Ascending aorta (tissue), 2 donors: ENCODE measurements at places on chromosomes 3 and 15.

DNA sequence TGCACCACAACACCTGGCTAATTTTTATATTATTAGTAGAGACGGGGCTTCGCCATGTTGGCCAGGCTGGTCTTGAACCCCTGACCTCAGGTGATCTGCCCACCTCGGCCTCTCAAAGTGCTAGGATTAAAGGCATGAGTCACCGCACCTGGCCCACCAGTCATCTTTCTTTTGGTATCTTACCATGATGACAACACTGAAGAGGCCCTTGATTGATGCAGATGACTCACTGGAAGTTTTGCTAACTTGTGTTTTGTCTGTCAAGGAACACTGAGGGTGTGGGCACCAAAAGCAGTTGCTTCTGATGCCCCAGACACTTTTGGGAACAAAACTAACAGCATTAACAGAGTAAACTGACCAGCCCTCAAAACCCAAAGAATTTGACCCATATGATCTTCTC lies 88.3 kb downstream of the MYO5A start:
- DNase-seq: no peak

DNA sequence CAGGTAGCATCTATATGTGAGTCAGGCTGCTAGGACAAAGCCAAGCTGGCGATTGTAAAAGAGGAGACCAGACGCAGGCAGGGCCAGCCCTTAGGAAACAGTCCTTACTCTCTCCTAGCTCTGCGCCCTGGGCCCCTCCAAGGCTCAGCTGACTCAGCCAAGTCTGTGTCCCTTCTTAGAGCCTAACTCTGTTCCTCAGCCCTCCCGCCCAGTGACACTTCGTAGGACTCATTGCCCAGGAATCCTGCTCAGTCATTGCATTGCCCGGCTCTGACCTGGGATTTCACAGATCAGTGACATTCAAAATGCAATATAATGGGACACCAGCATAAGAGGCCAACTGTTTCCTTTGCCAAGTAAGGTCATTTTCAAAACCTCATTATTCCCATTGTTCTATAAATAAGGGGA lies 244.2 kb downstream of the TLE3 start:
- no peak for DNase-seq

DNA sequence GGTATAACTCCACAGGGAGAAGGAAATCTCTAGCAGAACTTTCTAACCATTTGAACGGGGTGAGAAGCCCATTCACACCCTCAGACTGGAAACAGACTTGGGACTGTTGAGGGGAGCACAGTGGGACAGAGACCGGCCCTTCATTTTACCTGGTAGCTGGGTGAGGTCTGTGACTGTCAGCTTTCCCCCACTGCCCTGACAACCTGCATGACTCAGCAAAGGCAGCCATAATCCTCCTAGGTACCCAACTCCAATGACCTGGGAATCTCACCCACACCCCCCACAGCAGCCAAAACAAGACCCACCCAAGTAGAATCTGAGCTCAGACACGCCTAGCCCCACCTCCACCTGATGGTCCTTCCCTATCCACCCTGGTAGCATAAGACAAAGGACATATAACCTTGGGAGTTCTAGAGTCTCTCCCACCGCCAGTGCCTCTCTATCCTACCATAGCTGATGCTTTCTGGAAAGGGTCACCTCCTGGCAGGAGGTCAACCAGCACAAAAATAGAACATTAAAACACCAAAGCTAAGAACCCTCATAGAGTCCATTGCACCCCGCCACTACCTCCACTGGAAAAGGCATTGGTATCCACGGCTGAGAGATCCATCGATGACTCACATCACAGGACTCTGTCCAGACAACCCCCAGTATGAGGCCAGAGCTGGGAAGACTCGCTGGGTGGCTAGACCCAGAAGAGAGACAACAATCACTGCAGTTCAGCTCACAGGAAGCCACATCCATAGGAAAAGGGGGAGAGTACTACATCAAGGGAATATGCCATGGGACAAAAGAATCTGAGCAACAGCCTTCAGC lies 28.0 kb downstream of the SENP7 start:
- DNase-seq: no peak

DNA sequence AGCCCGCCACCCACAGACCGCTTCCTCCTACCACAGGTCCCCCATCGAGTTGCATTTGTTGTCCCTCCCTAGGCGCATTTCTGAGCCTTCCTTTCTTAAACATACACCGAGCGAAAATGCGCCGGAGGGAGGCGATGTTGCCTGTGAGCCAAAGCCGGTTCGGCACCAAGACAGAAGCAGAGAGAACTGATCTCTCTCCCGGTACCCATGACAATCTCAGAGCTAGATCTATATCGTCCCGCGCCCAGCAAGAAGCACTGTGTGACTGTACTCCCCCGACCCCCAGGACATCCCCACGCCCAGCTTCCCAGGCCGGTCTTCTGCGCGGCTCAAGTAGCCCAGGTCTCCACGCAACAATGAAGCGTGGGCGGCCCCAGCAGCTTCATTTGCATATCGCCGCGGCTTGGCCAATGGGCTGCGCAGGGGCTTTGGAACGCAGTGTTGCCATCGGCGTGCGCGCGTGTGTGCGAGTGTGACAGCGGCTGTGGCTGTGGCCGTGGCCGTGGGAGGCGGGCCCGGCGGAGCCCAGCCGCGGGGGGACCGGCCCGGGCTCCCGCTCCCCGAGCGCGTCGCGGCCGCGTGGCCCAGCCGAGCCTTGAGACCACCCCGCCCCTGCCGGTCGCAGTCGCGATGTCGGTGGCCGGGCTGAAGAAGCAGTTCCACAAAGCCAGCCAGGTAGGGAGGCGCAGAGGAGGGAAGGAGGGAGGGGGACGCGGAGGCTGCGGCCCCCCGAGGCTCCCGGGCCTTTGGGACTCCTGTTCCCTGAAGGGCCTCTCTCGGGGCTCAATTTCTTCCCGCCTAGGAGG lies at the start of gene SH3GL3:
SH3GL3 (plus strand) TSS at position 438 of the 806 bp plus-strand sequence; CDS start at position 631, 193 bp downstream.
- peak; percentile 90 for DNase-seq

DNA sequence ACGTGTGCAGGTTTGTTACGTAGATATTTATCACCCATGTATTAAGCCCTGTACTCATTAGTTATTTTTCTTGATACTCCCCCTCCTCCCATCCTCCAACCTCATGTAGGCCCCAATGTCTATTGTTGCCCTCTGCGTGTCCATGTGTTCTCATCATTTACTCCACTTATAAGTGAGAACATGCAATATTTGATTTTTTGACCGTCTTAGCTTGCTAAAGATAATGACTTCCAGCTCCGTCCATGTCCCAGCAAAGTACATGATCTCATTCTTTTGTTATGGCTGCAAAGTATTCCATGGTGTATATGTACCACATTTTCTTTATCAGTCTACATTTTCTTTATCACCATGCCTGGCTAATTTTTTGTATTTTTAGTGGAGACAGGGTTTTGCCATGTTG lies 623.2 kb downstream of the SQOR start:
- no peak for DNase-seq

DNA sequence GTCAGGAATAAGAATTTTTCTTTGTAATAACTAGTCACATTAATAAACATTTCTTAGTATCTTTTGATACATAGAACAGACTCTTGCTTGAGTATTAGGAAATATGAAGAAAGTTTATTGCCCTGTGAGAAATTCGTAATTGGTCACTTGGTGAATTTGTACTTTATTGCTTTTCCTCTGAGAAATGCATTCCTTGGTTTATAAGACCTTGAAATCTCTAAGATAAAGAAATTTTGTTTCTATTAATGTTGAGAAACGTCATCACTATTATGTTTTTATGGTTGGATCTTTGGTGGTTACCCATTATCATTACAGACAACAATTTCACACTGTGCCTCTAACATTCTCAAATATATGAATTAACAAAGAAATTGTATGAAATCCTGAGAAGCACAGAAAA lies 652.0 kb upstream of the NECTIN3 start:
- DNase-seq: no peak
